ENCODE measurements at places on chromosomes 11 and 22. TPM values are rescaled to one million over a fixed set of nuclear protein-coding genes. Genes with fewer than 3 reads are reported as not detected.

Gene TRIM22
- 26.6 TPM for total RNA-seq

DNA sequence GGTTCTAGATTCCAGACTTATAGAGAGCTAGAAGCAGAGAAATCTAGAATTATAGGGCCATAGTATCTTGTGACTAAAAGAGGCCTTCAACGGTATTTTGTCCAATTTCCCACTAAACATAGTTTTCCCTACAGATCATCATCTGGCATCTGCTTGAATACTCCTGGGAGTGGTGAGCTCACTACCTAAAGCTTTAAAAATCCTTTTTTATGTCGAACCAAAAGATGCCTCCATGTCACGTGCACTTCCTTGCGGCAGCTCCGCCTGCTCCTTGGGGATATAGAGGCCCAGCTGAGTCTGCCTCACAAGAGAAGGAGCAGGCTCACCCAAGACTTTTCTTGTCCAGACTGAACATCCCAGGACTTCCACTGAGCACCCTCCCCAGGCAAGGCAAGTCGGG is 4.3 kb upstream of the MB start:
- DNase-seq: no peak
- H3K27me3 ChIP-seq: no peaks in the 10 kb centered on the region
- H3K4me1 ChIP-seq: peaks cover 15% of the 10 kb centered on the region
- H3K4me3 ChIP-seq: no peak overlapping the region
- H3K36me3 ChIP-seq: no peaks in the 10 kb centered on the region
- H3K27ac ChIP-seq: peak overlapping the region; percentile 84

- DNase-seq: no peak
- no peaks in the 10 kb centered on the region for H3K27me3 ChIP-seq
- H3K27ac ChIP-seq: no peak overlapping the region
- H3K4me1 ChIP-seq: no peaks in the 10 kb centered on the region
- H3K36me3 ChIP-seq: no peaks in the 10 kb centered on the region
- no peak overlapping the region for H3K4me3 ChIP-seq
These were observed 428.6 kb downstream of the CNTN5 start for GRCh38 chr11:99449345-99449744.

- no peaks in the 10 kb centered on the region for H3K4me1 ChIP-seq
- no peak overlapping the region for H3K27ac ChIP-seq
- H3K27me3 ChIP-seq: no peaks in the 10 kb centered on the region
These were observed 33.6 kb downstream of the MACROD1 start for GRCh38 chr11:64132191-64132771.

Gene LMF2
- 84.8 TPM for total RNA-seq

DNA sequence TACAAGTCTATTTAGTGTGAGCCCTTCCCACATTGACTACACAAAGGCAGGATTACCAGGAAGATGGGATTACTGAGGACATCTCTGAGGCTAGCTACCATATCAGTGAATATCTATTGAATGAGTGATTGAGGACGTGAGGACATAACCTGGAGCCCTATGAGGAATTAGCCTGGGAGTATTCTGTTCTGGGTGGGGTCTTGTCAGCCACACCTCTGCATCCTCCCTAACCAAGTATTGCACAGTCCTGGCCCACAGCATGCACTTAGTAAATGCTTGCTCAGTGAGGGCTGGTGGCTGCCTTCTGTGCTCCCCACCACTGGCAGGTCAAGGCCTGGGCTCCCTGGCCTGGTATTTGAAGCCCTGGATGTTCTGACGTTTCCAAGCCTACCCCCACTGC is 14.8 kb downstream of the DUSP18 start:
- H3K27ac ChIP-seq: no peak overlapping the region
- no peaks in the 10 kb centered on the region for H3K4me1 ChIP-seq
- no peak for DNase-seq
- no peaks in the 10 kb centered on the region for H3K27me3 ChIP-seq

Gene UBQLNL
- total RNA-seq: 1.8 TPM

Gene OR4A16
- total RNA-seq: not detected

GRCh38 chr11:34649597-34649996 is 28.7 kb downstream of the EHF start:
- H3K27me3 ChIP-seq: no peaks in the 10 kb centered on the region
- no peak overlapping the region for H3K4me3 ChIP-seq
- H3K4me1 ChIP-seq: peaks cover 4% of the 10 kb centered on the region
- no peak overlapping the region for H3K27ac ChIP-seq
- H3K36me3 ChIP-seq: peaks cover 11% of the 10 kb centered on the region

GRCh38 chr22:30445438-30446145 is 20.0 kb downstream of the MTFP1 start:
- DNase-seq: no peak
- no peak overlapping the region for H3K4me3 ChIP-seq
- no peaks in the 10 kb centered on the region for H3K27me3 ChIP-seq
- no peak overlapping the region for H3K27ac ChIP-seq
- H3K4me1 ChIP-seq: no peaks in the 10 kb centered on the region

DNA sequence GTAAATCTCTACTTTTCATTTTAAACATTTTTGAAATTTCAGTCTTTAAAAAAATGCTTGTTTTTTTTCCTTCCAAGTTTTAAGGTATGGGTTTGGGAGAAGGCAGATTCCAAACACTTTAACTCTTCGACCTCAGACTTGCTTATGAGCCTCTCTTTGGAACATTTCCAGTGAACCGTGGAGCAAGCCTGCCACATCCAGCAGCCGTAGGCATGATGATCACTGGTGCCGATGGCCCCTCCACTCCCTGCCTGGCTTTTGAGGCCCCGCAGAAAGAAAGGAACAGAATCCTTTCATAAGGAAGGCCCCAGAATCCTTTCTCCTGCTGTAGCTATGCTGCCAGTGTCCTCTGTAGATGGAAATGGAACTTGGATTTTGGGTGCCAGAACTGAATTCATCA is 50.7 kb downstream of the BMAL1 start:
- H3K27ac ChIP-seq: no peak overlapping the region
- H3K4me1 ChIP-seq: peaks cover 10% of the 10 kb centered on the region
- DNase-seq: no peak
- H3K36me3 ChIP-seq: no peaks in the 10 kb centered on the region
- no peak overlapping the region for H3K4me3 ChIP-seq

Gene DTX4
- 78.2 TPM for total RNA-seq

DNA sequence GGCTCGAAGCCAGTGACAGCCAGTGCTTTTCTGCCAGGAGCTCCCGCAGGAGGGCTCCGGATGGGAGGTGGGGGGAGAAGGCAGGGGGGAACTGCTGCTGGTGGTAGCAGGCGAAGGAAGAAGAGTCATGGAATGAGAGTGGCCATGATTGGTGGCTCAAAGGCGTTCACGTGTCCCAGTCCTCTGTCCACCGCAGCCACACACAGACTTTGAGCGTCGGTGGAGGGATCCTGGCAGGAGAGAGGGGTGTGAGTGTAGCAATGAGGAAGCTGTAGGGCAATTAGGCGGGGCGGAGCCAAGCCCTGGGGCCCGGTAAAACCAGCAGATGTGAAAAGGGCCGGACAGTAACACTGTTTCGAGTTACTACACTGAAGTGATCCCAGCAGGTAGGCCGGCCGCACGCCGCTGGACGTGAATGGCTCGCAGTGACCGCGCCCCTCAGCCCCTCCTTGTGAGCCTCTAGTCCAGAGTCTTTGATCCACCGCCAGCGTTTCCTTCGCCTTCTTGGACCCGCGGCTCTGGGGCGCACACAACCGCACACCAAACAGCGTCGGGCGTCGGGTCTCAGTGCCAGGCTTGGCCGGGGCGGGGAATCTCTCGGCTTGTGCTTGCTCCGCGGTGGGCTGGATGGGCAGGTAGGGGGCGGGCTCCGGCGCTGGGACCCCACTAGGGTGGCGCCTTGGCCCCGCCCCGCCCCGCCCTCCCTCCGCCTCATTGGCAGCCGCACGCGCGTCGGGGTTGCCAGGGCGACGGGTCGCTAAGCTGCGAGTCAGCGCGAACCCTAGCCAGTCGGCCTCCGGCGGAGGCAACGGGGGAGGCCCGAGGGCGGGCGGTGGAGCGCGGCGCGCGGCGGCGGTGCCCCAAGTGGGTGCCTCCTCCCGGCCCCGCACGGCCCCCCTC is at the start of gene LRRC10B:
LRRC10B (plus strand) TSS at position 788 of the 900 bp plus-strand sequence. CDS start 250 bp downstream, outside the sequence.
- no peaks in the 10 kb centered on the region for H3K36me3 ChIP-seq
- H3K4me3 ChIP-seq: no peak within 1 kb of the TSS
- DNase-seq: peak; percentile 85
- peaks cover 43% of the 10 kb centered on the region for H3K27me3 ChIP-seq
- H3K27ac ChIP-seq: peak within 1 kb of the TSS; percentile 76

DNA sequence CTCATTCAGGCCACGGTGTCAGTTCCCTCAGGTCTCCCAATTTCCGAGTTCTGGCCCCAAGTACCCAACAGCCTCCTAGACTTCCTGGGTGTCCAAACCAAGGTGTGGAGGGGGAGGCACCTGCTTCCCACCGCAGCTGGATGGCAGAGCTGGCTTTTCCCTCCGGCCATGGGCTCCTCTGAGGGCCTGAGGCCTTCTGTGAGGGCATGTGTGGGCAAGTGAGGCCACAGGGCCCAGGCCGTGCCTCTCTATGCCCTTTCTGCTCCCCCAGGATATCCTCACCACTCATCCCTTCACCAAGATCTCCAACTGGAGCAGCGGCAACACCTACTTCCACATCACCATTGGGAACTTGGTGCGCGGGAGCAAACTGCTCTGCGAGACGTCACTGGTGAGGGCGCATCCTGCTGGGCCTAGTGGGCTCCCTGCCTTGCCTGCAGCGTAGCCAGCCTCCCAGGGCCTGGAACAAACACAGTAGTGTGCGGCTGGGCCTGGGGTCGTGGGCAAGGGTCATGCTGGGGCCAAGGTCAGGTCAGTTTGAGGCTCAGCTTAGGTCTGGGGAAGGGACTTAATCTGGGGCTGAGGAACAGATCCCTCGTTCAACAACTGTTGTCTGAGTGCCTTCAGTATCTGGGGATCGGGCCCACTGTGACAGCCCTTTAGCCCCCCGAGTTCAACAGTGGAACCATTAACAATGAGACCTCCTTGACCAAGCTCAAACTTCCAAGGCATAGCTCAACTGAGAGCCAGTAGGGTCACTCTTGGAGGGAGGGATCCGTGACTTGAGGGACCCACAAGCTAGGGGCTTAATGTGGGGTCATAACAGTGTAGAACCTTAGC is 85.8 kb downstream of the MYO7A start:
- H3K36me3 ChIP-seq: no peaks in the 10 kb centered on the region
- no peak overlapping the region for H3K27ac ChIP-seq
- H3K4me3 ChIP-seq: no peak overlapping the region

DNA sequence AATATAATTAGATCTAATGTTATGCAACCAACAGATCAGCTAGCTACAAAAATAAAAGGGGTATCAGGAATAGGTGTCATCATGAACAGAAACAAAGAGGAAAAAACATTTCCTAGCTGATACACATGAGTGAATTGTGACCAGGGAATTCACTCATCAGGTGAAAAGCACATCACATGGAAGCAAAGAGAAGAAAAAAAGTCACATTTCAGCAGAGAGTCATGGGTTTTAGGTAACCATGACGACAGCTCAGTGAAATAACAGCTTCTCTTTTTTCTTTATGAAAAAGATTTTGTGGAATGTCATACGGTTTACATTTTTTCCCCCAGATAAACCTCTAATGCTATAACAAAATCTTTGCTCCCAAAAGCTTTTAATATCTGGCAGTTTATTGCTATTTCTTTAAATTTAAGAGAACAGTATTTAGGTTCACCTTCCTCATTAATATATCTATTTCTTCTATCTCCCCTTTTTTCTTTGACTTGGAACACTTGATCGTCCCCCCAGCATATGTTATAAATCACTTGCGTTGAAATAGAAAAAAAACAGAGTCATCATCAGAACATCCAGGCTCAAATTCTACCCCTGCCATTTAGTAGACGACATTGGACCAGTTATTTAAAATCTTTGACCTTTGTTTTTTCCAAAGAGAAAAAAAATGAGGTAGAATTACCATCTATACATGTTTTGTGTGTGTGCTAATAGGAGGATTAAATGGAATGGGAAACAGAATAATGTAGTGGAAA is 5.3 kb downstream of the TYR start:
- no peak overlapping the region for H3K4me3 ChIP-seq
- H3K4me1 ChIP-seq: no peaks in the 10 kb centered on the region
- DNase-seq: no peak
- no peaks in the 10 kb centered on the region for H3K27me3 ChIP-seq
- H3K36me3 ChIP-seq: no peaks in the 10 kb centered on the region

DNA sequence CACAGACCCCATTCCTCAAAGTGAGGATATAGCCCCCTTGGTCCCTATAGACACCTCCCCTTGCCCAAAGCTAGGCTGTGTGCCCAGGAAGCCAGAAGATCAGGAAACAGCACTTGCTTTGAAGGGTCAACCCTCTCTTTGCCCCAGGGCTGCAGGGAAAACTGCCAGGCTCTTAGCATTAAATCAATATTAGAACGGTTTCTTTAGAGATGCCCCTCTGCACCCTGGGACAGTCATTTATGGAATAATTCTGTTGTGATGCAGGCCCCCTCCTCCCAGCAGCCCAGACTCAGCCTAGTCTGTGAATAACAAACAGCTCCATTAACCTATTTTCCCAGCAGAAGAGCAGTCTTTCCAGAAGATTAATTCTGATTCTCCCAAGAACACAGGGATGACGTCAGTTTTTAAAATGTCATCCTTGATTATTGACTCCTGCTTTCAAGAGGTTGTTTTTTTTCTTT is 11.6 kb upstream of the CAPN5 start:
- H3K4me1 ChIP-seq: no peaks in the 10 kb centered on the region
- no peak for DNase-seq
- no peaks in the 10 kb centered on the region for H3K36me3 ChIP-seq

Gene SLC22A9
- not detected for total RNA-seq

Gene PPP2R5B
- 22.8 TPM for total RNA-seq

GRCh38 chr22:37556710-37557109 is 3.6 kb upstream of the CDC42EP1 start:
- no peak for DNase-seq
- no peaks in the 10 kb centered on the region for H3K27me3 ChIP-seq
